ENCODE measurements at places on chromosomes 12 and 14.

DNA sequence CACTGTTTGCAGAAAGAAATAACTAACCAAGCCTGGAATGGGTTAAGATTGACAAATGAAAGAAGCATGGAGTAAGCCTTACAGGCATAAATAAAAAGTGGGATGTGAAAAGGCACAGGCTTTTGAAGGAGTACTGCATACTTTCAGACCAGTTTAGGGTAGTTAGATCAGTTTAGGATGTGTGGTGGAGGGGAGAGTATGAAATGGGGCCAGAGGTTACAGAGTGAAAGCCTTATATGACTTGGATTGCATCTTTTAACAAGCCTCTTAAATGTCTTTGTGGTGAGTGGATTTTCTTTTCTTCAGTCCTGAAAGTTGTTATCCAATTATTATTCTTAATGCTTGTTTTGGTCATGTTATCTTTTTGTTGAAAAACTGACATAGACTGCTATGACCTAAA lies 52.2 kb upstream of the TRHDE start:
- no peak for DNase-seq

DNA sequence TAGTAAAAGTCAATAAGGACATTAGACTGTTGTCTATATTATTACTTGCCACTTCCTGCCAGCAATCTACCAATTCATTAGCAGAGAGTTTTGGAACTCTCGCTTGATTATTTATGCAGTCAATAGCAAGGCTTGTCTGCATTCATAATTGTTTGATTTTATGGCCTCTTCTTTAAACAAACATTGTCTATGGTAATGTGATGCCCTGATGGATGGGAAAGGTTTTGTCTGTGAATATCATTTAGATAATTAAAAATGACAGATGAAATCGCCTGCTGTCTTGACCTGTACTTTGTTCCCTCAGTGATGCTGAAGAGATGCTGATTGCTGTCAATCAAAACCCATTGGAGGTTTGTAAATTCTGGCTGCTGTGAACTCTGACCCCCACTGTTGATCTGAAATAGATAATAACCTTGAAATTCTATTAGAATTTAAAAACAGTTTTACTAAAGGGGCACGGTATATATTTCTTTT lies 455.3 kb downstream of the NPAS3 start:
- no peak for DNase-seq

DNA sequence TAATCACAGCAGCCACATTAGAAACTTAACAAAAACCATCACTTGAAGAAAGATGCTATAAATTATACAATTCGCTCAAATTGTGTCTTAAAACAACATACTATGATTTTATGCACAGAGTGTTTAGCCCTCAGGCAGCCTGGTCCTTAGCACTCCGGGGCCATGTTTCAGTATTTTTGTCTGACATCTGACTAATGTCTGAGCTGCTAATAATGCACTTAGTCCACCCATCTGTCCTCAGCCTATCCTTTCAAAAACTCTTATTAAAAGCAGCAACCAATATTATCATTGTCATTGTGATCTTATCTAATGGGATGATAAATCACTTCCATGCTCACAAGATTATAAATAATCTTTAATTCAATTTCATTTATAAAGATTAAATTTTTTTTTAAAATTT lies 602.7 kb upstream of the FOXG1 start:
- no peak for DNase-seq

GRCh38 chr12:97767347-97767746 lies 304.7 kb downstream of the RMST start:
- DNase-seq, result no peak

- no peak for DNase-seq
Measured at GRCh38 chr14:105091054-105091516, 25.9 kb upstream of the GPR132 start.

DNA sequence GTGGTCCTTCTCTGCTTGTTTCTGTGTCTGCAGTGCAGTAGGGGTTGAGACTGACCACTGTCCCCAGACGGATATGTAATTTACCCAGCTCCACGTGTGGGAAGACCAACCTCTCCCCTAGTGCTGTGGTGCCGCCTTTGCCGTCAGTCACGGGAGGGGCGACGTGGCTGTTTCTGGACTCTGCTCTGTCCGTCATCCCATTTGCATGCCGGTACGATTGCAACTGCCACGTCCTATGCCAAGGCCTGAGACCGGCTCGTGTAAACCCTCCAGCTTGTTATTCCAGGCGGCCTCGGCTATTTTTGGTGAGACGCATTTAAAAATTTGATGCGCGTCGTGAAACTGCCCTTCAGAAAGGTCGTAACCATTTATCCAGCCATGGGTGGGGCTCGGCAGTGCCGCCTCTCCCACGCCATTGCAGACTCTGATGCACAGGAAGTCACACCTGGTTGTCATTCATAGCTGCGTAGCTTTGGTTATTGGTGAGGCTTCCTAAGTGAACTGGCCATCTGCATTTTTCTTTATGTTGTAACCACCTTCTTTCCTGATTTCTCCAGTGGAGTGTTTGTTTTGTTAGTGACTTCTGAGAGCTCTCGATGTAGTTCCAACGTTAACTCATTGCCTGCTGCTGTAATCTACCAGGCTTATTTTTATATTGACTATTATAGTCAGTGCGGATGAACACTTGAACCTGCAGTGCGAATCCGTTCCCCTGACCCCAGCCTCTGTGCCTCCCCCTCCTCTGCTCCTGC lies 75.1 kb downstream of the ADGRD1 start:
- no peak for DNase-seq

- DNase-seq, result no peak
Measured at GRCh38 chr12:79183926-79184325, 319.4 kb downstream of the SYT1 start.

DNA sequence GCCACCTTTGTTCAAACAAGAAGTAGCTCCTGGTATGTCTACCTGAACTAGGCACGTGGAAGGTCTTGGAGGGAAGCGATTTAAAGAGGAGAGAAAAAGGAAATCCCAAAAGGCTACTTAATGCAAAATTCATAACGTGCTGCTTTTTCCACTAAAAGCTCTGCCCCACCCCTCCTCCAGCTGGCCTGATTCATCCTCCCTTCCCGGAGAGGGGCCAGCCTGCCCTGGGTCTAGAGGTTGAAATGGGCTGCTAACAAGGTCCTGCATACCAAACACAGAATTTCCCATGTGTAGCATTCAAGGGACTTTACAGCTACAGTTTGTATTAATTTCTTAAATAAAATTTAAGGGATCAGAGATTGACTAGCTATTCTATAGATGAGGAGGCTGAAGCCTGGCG lies 83.2 kb downstream of the KNTC1 start:
- DNase-seq, result no peak

DNA sequence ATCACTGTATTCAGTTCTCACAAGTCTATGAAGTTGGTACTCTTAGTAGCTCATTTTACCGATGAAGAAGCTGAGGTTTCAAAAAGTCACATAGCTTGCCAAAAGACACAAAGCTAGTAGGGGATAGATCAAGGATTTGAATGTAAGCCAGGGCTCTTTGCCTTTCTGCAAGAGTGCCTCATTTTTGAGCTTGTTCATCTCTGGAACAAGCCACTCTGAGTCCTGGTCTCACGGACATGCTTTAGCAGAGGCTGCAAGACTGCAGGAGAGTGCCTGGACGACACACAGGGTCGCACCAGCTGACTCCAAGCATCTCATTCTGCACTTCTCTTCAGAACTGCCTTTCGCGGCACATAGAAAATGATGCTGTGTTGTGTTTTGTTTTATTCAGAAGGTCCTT lies 3.7 kb downstream of the NUAK1 start:
- no peak for DNase-seq

GRCh38 chr12:113232089-113232839 lies 11.0 kb downstream of the TPCN1 start:
- DNase-seq, result no peak

DNA sequence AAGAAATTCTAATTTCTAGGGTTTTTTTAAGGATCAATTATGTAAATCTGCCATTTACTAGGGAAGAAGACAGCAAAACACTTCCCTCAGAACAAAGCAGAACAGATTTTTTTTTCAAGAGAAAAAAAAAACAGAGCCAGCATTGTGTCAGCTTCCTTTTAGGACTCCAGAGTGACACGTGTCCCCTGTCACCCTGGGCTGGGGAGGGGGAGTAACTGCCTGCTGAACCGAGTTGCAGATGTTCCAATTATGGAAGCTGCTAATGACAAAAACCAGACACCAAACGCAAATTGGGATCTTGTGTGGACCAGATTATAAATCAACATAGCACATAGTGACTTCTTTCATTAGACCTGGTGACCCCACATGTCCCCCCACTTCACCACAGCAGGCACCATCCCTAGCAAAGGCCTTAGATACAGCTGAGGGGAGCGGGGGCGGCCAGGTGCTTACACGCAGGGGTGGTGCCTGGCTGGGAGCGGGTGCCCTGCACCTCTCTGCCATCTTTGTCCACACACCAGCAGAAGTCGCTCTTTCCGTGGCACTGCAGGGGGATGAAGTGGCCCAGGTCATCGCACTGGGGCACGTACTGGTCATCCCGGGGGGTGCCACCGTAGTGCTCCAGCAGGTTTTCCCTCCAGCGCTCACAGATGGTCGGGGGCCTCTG lies 25.4 kb downstream of the RTRAF start:
- DNase-seq, result no peak

DNA sequence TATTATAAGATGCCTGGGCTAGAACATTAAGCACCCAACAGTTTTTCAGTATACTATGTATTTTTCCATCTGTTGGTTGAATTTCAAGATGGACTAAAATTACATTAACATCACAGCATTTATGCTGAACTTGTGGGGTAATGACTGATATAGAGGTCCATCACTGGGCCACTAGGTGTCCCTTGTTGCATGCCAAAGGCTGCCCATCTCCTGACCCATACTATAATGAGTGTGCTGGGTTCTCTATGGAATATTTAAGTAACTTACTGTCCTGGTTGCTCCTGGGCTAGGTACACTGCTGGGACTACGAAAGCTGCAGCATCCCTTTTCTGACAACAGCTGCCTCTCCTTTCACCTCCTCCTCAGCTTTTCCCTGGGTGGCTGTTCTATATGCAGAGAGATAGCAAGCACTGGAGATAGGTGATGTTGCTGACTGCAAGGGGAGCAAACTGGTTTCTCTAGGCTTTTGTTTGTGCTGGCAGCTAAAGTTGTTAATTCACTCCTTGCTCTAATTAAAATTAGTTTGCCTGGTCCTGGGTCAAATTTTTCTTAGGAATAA lies 138.6 kb upstream of the TRHDE start:
- DNase-seq, result no peak

DNA sequence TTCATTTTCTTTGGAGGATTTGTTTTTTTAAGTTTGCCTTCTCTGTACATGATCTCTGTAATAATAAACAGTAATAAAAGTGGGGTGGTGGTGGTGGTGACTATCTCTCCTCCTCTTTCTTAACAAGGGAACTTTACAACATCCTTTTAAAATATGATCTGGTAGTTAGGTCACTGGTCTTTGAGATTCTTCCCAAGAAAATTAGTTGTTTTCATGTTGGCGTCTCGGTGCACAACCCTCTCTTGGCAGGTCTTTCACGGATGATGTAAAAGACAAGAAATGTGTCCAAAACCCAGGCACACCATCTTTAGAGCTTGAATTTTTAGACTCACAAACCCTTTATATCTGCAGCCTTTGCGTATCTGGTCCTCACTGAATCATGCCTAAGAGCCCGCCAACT lies 488.5 kb upstream of the TBX3 start:
- DNase-seq, result no peak

DNA sequence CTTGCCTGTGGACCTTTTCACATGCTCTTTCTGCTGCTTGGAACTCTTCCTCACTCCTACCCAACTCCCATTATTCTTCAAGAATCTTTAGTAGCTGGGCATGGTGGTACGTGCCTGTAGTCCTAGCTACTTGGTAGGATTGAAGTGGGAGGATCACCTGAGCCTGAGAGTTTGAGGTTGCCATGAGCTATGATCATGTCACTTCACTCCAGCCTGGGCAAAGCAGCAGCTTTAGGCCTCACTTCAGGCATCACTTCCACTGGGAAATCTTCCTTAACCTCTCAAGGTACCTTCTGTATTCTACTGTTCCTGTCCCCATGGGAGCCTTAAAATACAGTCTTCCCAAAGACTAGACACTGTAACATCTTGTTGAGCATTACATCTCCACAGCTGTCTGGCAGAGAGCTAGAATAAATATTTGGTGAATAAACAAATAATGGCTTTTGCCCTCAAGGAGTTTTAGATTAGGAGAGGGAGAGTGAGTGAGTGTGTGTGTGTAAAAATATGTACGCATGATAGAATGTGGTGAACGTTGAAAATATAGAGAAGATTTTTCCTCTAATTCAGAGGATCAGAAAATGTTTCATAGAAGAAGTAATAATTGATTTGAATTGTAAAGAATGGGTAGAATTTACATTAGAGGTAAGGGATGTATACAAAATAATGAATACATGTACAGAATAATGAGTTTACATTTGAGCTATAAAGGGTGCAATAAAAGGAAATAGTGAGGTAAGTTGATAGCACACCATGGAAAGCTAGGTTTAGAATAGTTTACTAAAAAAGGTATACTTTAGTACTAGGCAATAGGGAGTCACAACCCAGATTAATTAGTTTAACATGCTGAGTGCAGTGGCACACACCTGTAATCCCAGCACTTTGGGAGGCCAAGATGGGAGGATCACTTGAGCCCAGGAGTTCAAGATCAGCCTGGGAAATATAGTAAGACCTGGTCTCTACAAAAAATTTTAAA lies 29.2 kb upstream of the BMAL2 start:
- DNase-seq, result no peak

- DNase-seq, result no peak
Measured at GRCh38 chr14:106838991-106839769, 1312.8 kb downstream of the TMEM121 start.

DNA sequence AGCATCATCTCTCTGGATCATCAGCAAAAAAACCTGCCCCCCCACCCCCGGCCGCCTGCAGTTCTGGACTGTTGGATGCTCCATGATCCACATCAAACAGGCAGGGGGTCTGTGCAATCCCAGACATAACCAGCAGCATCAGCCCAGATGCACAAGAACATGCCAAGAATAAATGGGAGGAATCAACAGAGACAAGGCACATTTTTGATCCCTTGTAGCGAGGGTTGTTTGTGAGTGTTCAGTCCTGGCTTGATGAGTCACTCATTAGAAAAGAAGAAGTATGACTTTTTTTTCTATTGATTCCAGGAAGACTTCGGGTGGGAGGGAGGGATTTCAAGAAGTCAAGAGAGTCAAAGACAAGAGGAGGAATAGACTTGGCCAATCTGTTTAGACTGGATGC lies 244.2 kb downstream of the KSR2 start:
- no peak for DNase-seq

DNA sequence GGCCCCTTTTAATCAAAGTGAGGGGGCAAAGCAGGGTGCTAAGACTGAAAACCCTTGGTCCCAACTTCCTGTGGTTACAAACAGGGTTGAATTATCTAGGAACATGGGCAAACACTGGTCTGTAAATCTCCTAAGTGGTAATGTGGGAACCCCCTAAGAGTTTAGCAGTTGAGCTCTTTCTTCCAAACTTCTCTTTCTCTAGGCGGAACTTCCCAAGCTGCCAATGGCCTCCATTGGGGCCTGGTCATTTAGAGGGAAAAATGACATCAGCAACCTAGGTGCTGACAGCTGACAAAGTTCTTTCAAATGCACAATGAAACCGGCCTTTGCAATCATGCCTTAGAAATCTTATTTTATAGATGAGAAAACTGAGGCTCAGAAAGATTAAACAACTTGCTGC lies 17.7 kb downstream of the HEBP1 start:
- no peak for DNase-seq

Measured in stimulated activated CD8-positive, alpha-beta memory T cell treated with anti-CD3 and anti-CD28 coated beads, Interleukin-15, amount 100 ng/mL, for 24 hours (primary cell).